GM06990 (cell line): ENCODE measurements at places on chromosomes 1 and 21.

DNA sequence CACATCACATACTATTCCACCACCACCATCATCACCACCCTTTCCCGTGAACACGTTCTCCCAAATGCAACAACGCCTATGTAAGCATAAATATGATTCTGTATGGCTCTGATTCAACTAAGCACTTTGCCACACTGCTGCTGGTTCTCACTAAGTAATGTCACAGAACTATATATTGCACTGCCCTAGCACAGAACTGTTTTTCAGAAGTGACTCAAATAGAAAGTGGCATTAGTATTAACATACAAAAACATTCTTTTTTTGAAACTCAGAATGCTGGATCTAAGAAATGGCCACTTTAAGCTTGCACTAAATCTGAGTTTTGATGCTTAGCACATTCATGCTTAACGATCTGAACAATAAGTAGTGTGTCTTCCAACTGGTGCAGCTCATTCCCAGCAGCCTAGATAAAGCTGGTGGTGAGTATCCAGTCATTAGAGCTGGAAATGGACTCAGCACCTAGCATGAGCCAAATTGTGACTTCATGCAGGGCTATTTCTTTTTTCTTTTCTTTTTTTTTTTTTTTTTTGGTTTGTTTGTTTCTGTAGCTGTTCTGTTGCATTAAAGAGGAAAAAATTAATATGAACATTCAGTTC lies 46.2 kb upstream of the ZC3H11B start:
- DNase-seq, result peak; percentile 39

- DNase-seq, result peak; percentile 55
Measured at GRCh38 chr1:79472067-79472656, 465.6 kb upstream of the ADGRL4 start.

DNA sequence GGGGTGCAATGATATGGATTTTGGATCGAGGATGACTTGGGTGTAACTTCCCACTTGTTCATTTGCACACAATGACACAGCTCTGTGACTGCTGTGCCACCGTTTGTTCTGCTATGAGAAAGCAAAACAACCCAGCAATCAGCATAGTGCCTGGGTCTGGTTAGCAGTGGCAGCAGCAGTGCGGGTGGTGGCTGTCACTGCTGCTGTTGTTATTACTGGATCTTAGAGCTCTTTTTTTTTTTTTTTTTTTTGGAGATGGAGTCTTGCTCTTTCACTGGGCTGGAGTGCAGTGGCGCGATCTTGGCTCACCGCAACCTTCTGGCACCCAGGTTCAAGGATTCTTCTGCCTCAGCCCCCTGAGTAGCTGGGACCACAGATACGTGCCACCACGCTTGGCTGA lies 56.9 kb downstream of the TBCE start:
- DNase-seq, result no peak

GRCh38 chr1:209890641-209891330 lies 47.2 kb upstream of the SYT14 start:
- no peak for DNase-seq

- DNase-seq, result no peak
Measured at GRCh38 chr1:82600314-82600713, 799.6 kb downstream of the ADGRL2 start.

GRCh38 chr1:206469933-206470691 lies at the start of gene IKBKE:
Gene IKBKE (plus strand): TSS chr1:206470476. CDS start chr1:206473228, 2,752 bp downstream.
- peak; percentile 64 for DNase-seq

DNA sequence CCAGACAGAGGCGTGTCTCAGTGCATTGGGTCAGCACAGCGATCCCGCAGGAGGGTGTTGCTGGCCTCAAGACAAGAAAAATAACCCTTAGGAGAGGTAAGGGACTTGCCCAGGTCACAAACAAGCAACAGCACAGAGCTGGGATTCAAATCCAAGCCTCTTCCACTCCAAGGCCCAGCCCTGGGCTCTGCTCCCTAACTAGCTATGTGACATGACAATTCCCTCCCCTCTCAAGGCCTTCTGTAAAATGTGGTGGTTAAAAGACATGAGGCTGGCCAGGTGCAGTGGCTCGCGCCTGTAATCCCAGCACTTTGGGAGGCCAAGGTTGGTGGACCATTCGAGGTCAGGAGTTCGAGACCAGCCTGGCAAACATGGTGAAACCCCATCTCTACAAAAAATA lies 28.1 kb upstream of the LAPTM5 start:
- no peak for DNase-seq

DNA sequence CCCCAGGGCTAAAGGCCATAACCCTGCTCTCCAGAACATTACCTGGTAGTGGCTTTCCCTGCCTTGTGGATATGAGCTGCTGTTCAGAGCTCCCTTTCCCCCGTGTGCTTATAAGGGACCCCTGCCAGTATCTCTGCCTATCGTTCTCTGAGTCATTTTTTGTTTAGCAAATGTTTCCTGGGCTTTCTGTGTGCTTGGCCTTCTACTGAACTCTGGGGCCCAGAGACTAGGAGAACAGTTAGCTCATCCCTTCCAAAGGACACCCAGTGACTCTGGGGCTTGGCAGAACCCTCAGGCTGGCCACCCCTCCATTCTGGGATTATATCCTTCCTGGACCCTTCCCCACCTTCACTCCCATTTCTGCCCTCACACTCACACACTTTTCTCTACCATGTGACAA lies 80.8 kb upstream of the POU3F1 start:
- DNase-seq, result no peak

DNA sequence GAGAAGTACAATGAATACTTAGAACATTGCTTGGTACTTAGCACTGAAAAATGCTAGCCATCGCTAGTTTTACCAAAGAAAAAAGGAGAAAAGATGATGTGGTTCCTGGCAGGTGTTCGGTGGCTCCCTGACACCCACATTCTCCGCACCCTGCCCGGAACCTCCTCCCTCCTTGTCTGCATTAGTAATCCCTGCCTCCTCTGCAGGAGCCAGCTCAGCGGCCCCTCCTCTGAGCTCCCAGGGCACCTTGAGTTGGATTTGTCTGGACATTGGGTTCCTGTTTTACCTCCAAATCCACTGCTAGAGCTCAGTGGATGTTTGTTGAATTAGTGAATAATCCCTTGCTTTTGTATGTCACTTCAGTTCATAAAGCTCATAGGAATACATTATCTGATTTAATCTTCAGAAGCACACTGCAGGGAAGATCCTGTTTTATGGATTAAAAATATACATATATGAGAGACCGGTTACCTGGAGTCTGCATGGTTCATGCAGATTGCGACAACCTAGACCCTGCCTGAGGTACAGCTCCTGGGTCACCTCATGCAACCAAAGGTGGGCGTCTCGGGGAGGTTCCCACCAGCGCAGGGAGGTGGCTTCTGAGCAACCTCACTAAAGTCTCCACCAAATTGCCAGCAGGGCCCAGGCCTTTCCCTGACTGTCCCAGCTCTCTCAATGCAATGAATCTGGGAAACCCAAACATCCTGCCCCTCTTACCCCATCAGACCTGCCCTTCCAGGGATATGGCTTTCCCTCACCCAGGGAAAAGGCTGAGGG lies 24.2 kb downstream of the PCAT6 start:
- no peak for DNase-seq

DNA sequence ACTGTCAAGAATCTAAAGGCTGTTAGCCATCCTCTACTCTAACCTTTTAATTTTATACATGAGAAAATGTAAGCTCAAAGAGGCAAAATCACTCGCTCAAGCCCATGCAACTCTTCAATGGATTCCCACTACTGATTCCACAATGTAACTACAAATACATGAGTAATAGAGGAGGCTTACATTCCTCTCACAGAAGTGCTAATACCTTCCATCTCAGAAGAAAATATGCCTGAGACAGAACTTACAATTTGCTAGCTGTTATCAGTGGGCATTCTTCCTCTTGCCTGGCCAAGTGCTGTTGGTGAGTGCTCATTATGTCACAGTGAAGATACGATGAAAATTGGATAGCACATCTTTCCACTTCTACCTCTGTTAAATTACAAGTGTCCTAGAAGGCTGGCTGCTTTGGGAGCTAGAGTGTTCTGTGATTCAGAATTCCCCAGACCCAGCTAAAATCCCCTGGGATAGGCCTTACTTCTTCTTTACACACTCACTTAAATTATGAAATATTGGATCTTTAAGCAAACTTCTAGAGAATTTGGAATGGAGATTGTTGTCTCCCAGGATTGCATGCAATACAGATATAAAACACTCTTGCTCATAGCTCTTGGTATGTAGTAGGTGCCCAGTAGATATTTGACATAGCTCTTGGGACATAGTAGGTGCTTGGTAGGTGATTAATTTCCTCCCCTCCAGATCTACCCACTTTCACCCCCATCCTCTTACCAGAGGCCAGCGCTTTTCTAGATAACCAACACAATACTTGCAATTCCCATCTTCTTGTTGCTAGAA lies 24.1 kb downstream of the BCL9 start:
- no peak for DNase-seq

GRCh38 chr1:15616373-15617172 lies 685 bp upstream of the DDI2 start:
- DNase-seq, result no peak

DNA sequence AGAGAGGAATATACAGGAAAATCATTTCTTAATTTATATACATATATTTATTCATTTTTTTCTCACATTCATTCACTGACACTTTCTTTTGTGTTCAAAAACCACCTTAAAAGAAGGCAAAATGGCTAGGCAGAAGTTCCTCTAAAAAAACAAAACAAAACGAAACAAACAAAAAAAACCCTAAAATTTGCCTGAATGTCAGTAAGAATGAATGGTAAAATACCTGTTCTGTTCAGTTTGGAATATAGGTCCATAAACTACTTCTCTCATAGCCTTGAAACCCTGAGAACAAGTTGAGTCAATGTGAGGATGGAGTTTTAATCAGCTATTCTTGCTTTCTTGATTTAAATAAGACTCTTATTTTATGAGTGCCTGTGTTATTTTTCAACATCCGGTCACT lies 14.7 kb upstream of the ALG6 start:
- no peak for DNase-seq

GRCh38 chr1:42924851-42925760 lies 33.6 kb downstream of the SLC2A1 start:
- DNase-seq, result no peak

DNA sequence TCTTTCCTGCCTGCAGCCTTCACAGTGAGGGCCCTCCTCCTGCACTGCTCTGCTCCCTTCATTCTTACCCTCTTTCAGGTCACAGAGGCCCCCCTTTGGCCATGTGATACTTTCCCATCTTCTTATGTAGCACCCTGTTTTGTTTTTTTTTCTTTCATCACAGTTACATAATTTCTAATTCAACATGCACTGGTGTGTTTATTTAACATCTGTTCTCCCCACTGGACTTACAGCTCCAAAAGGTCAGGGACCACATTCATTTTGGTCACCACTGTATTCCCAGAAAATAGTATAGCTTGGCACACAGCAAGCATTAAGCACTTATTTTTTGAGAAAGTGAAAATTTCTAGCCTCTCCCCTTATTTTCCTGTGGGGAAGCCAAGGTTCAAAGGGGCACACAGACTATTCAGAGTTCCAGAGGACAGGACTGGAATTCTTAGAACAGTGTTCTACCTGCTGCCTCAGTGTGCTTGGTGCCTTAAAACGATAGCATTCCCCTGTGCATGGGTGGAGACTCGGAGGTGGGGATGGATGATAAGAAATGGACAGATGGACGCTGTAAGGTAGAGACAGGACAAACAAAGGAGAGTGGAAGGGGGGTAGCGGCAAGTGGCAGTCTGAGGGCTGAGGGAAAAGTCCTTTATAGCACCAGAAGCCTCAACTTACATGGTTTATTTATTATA lies 5.3 kb downstream of the DENND2D start:
- DNase-seq, result no peak

GRCh38 chr1:112714313-112715263 lies 544 bp downstream of the PPM1J start:
- DNase-seq, result peak; percentile 46

DNA sequence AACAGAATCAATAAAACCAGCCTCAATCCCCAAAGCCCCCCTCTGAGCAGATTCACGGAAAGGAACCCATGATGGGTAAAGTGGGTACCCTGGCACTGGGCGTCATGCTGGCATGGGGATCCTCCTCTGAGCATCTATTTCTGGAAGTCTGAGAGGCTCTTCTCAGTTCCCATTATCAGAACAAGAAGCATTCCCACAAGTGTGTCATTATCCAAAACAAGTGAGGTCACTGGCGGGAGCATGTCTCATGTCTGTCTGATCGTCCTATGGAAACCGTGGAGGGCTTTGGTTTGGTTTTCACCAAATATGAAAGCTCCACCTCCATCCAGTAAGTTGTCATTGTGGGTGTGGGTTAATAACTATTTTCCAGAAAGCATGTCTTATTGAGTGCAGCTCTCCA lies 70.7 kb downstream of the PGM1 start:
- no peak for DNase-seq

GRCh38 chr1:175887981-175888428 lies 144.6 kb upstream of the TNR start:
- DNase-seq, result peak; percentile 13

- DNase-seq, result no peak
Measured at GRCh38 chr21:25539606-25540005, 67.7 kb downstream of the MRPL39 start.

- no peak for DNase-seq
Measured at GRCh38 chr1:16026723-16027484, 5.1 kb downstream of the CLCNKA start.

GRCh38 chr1:31762726-31763670 lies 1.1 kb downstream of the ADGRB2 start:
- DNase-seq, result peak; percentile 50

DNA sequence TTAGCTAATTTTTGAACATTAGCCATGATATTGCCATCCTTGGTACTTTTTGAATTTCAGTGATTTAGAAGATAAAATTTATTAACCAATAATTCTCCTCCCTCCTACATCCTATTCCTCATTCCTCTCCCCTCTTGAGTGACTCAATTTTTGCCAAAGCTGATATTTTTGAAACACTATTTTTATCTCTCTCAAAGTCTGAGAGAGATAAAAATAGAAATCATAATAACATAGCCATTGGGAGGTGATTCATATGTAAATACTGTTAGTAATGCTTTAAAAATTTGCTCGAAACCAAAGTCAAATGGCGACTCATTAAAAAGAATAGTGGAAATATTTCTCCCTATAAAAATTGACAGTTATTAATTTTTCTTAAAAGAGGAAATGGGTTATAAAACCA lies 97.4 kb downstream of the PATJ start:
- no peak for DNase-seq

GRCh38 chr1:43563876-43564539 lies 33.3 kb downstream of the PTPRF start:
- DNase-seq, result no peak
